COLO829 (cell line): ENCODE measurements at places on chromosomes 2 and 18.

DNA sequence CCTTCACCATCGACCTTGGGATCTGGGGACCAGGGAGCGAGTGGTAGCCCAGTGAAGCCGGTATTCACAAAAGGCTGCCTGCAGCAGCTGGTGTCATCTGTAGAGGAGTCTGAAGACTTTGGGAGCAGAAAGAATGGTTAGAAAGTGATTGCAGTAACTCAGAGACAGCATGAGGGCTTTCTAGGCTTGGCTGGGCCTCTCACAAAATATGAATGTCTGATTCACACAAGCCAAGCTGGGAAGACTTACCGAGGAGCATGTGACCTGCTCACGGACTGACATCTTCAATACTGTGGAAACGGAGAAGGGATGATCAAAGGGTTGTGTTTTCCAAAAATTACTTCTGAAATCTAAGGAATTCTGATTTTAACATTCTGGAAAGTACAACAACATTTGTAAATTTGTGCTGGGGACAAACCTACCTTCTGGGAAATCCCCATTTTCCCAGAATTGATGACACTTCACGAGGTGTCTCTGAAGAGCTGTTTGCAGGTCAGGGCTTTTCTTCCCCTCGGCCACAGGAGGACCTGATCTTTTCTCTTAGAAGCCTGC, 111.7 kb downstream of the ACOXL start:
- DNase-seq: no peak

DNA sequence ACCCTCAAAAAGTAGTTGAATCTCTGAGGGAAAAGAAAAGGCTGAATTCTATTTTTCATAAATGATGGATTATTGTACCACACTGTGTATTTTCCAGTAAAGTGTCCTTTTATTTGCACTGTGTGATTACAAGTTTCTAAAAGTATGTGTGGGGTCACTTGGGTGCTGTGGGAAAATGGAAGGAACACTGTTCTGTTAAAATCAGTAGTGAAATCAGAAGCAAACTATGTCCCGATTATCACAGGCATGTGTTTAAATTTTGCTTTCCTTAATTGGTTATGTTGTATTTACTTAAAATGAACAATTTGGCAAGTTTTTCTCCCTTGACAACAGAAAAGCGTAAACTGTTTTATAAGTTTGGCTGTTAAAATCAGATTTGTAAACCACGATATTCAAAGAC, 353.1 kb downstream of the ARHGAP15 start:
- DNase-seq: no peak

GRCh38 chr2:28704621-28705020, 47.0 kb upstream of the PPP1CB start:
- no peak for DNase-seq

- DNase-seq: no peak
Measured at GRCh38 chr2:23791030-23791429, 135.9 kb downstream of the ATAD2B start.

GRCh38 chr18:41075212-41075611, 879.8 kb upstream of the PIK3C3 start:
- DNase-seq: no peak

DNA sequence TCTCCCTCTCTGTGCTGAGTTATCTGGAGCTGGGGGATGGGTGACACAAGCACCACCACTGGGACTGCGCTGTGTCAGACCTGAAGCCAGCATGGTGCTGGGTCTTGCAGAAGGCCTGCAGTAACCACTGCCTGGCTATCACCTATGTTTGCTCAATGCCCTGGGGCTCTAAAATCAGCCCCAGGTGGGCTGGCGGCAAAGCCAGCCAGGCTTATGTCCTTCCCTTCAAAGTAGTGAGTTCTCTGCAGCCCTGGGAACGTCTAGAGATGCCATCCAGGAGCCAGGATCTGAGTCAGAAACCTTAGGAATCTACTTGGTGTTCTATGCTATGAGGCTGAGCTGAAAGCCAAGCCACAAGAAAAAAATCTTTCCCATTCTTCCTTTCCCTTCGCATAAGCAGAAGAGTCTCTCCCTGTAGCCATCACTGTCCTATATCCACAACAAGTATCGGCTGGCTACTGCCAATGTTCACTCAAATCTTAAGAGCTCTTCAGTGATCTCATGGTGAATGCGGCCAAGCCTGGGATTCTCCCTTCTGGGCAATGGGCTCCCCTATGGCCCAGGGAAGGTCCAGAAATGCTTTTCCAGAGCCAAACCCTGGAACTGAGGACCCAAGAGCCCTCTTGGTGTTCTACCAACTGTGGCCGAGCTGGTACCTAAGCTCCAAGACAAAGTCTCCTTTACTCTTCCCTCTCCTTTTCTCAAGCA, 248.7 kb downstream of the ZNF385B start:
- DNase-seq: no peak

DNA sequence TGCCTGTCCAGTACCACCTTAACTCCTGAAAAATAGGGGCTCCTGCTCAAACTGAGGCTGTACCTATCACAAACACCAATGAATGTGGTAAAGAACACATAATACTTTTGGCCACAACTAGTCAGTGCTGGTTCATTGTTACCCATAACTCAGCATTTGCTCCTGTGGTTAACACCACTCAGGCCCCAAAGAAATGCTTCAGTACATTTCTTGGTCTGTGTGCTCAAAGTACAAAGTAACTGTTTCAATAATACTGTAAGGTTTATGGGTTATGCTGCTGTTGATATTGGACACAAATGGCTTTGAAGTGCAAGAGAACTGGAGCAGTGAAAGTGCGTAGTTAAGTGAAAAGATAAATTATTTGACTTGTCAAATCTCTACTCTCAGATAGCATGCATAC, 95.0 kb upstream of the TACR1 start:
- no peak for DNase-seq

- DNase-seq: no peak
Measured at GRCh38 chr2:102632380-102633175, 13.2 kb downstream of the SLC9A2 start.

GRCh38 chr2:127417406-127417805, 821 bp upstream of the PROC start:
- no peak for DNase-seq
